NCI-H446 (cell line): ENCODE measurements at places on chromosomes 5 and 9.
A peak's percentile ranks its signal among the peaks of the same experiment; 100 is the strongest.

- no peak for DNase-seq
Measured at GRCh38 chr9:73053543-73053942, 98.1 kb upstream of the ANXA1 start.

DNA sequence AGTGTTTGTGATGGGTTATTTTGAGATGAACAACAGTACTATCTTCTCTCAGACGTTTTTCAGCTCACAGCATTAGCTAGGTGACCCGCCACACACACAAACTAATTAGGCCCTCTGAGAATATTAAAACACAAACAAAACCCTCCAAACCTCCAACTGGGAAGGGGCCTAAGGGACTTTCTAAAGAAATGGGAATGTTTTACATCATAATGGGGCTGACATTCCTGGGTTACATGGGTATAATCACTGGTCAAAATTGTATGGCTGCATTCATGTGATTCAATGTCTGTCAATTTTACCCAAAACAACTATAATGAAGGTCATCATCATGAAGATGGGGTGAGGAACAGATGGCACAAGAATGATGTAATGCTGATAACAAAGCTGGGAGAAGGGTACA, 59.6 kb downstream of the SPTLC1 start:
- no peak for DNase-seq

GRCh38 chr5:55691265-55692105, 20.6 kb downstream of the SLC38A9 start:
- DNase-seq, result no peak

- DNase-seq, result no peak
Measured at GRCh38 chr5:21806271-21806670, 1046.9 kb downstream of the CDH12 start.

DNA sequence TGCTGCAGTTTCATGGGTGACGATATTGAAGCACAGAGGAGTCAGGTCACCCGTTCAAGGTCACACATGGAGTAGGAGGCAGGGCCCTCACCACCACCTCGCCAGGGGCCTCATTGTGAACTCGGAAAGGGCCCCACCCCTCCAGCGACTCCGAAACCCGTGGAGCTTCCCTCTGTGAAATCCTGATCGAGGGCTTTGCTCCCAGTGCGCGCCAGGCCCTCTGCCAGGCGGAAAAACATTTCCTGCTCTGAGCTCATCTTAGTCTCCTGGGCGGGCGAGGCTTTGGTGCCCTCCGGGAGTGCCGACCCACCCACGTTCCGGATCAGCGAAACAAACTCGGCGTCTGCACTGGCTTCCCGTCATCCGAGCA, 75.0 kb upstream of the FCN1 start:
- DNase-seq, result no peak

DNA sequence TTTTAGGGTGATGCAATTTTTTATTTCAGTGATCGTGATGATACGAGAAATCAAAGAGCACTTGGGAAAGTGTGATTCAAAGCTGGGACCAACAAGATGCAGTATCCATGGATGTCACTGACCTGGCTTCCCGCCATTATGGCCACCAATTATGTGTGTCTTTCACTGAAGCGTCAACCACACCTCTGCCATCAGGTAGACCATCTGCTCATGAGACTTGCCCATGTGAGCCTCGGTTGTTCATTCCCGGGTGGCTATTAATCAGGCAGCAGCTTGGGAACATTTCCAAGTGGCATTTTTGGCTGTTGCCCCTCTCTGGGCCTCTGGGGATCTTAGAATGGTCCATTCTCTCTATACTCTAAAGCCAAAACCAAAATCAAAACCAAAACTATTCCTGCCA, 436.0 kb upstream of the ADAMTSL1 start:
- DNase-seq, result peak; percentile 92

DNA sequence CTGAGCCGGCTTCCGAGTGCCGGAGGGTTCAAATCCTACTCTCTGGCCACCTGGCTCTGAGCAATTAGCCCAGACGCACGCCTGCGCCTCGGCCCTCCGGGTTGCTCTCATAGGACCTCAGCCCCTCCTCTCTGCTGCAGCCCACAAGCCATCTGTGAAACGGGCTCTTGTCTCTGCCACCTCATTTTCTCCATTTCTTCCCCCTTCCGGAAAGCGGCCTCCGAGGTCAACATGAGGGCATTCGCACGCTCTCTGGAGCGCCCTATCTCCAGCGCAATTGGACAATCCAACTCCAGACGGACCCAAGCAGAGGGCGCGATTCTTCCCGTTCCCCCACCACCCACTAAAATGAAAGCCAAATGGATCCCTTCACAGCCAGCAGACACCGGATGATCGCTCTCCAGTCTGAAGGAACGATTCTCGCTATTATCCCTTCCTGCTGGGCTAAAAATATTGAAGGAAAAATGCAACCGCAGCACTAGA, 41.5 kb downstream of the VAV2 start:
- no peak for DNase-seq

DNA sequence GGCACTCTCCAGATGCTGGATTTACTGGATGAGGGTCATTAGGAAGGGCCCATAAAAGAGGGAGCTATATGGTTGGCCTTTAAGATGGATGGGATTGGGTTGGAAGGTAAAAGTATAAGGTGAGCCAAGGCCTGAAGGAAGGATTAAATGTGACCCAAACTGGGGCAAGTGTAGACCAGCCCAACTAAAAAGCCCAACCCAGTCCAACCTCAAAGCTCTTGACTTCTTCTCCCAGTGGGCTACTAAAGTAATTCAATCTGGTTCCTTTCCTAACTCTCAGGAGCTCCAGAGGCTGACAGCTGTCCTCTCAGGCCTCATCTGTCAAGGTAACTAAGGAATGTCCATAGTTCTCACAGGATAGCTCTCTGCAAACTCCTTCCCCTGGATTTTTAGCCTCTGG, 122.2 kb upstream of the EFNA5 start:
- no peak for DNase-seq

GRCh38 chr5:96931605-96932004, 4.3 kb upstream of the LNPEP start:
- no peak for DNase-seq

DNA sequence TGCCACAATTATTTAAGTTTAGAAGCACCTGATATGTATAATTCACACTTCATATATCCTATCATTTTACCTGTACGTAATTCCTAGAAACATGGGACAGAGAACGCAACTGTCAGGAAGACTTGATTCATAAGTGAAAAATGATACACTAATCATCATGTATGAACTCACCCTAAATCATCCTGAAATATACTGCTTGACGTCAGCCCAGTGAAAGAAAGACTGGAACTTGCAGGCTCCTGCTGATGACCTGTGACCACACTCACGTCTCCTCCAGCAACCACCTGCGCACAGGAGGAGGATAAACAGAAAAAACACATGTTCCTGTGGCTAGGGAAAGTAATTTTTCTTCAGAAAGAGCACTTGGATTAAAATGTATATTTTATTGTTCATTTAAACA, 169.7 kb downstream of the MPDZ start:
- DNase-seq, result no peak

- no peak for DNase-seq
Measured at GRCh38 chr9:77531400-77531799, 116.7 kb downstream of the GNA14 start.
